KG1 (cell line): ENCODE measurements at places on chromosomes 12 and 14.
A peak's percentile ranks its signal among the peaks of the same experiment; 100 is the strongest.

DNA sequence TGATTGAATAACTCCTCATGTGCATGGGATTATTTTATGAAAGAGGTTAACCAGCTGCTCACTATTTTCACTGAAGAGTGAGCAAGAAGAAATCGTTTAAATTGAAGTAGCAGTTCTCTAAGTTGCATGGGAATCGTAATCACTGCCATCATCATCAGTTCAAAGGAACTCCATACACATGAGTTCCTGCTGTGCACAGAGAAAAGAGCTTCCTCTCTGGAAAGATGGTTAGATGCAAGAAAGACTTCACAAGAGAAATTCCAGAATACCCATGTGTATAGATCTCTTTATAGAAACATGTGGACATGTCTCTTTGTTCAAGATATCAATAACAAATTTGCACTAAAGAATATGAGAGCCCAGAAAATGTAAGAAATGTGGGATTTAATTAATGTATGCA lies 291.3 kb downstream of the PDZRN4 start:
- no peak for DNase-seq

GRCh38 chr12:11556682-11557081 lies 92.8 kb upstream of the ETV6 start:
- DNase-seq: no peak

GRCh38 chr14:71229875-71230274 lies 322.6 kb downstream of the PCNX1 start:
- no peak for DNase-seq

GRCh38 chr12:108320507-108321293 lies 18.4 kb downstream of the CMKLR1 start:
- no peak for DNase-seq

DNA sequence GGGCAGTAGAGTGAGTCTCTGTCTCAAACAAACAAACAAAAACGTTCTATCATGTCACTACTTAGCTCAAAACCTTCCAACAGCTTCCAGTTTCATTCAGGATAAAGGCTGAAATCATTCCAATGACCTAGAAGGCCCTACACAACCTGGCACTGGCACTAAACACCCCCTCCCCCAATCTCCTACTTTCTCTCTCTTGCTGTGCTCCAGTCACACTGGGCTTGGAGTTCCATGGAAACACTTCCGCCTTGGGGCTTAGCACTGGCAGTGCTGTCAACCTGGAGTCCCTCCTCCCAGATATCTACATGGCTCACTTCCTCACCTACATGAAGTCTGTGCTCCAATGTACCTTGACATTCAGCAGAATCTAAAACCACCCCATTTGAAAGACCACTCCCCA lies 65.0 kb upstream of the SINHCAF start:
- DNase-seq: no peak

DNA sequence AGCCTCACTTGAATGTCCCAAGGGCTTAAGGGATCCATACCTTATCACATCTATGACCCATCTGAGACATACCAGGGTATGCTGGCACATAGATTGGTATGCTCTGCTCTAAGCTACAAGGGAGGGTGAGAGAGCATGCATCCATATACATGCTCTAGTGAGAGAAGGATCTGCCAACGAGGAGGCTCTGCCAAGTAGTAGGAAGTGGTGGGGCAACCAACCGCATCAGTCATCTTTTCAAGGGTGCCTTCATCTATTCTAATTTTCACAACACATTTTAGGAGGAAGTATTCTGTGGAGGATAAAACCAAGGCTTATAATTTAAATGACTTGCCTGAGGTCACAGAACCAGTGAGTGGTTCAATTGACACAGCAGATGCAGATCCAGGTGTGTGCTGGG lies 6.6 kb upstream of the PPM1A start:
- DNase-seq: no peak

DNA sequence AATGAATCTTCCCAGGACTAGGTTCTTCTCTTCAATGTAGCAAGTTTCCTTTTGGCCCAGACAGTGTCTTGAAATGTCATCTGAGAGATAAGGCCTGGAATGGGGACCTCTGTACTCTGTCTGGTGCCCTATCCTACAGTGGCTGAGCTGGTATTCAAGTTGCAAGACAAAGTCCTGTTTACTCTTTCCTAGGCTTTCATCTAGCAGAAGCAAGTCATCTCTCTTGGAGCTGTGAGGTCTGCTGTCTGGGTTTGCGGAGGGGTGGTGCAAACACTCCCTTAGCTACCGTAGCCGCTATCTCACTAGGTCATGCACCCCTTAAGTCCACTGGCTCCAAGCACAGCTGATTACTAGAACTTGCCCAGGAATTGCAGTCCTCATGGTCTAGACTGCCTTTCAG lies 149.7 kb upstream of the SLC16A7 start:
- no peak for DNase-seq

- peak; percentile 38 for DNase-seq
Measured at GRCh38 chr14:106564058-106564643, 1037.8 kb downstream of the TMEM121 start.

GRCh38 chr14:101030586-101030985 lies 127.1 kb upstream of the RTL1 start:
- DNase-seq: no peak

GRCh38 chr12:4014858-4015224 lies 141.6 kb upstream of the PARP11 start:
- DNase-seq: no peak

GRCh38 chr14:77598366-77599070 lies 17.9 kb downstream of the SPTLC2 start:
- DNase-seq: no peak

DNA sequence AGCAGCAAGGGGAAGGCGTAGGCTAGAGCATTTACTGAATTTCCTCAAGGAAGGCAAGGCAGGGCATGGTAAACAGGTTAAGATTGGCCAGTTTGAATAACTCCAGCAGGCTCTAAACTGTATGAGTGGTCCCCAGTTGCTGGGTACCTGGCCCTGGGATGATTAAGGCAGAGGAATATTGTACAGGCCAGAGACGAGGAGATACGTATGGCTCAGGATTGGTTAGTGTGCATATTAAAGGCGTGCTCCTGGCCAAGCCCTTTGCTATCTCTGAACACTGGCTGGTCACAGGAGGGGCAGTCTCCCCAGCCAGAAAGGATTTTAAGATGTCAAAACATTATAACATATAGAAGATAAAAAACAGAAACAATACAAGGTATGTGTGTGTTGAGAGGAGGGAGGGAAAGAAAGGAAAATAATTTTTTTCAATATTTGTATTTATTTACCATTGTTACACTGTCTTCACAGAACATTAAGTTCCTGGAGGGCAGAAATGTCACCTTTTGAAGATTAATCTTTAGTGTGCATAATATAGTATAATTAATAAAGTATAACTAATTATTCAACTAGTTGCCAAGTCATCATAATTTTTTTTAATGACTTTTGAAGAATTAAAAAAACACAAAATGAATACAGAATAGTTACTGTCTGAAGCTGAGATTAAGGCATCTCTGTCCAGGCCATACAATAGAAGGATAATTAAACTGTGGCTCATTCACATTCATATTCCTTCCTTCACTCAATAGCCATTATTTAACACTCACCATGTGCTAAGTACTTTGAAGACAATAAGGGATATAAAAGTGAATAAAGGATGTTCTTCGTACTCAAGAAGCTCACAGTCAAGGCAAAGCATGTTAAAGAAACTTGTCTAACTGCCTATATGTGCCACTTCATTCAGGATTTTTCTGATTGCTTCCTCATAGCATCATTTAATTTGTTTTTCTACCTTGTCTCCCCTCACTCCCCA lies 41.9 kb downstream of the DCP1B start:
- no peak for DNase-seq

DNA sequence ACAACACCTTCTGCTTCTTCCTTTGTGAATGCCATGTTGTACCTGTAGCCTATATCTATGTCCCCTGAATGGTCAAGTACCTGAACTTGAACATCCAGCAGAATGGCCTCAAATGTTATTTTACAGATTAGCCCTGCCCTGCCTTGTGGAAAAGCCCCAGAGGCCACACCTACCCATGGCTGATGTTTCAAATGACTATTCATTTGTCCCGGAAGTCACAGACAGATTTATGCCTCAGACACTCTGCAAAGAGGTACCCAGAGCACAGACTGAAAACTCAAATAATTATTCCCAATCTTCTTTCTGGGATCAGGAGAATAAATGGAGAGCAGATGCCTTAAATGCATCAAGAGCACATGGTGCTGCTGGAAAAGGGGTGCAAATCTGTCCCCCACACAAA lies 13.0 kb upstream of the DPF3 start:
- DNase-seq: no peak

DNA sequence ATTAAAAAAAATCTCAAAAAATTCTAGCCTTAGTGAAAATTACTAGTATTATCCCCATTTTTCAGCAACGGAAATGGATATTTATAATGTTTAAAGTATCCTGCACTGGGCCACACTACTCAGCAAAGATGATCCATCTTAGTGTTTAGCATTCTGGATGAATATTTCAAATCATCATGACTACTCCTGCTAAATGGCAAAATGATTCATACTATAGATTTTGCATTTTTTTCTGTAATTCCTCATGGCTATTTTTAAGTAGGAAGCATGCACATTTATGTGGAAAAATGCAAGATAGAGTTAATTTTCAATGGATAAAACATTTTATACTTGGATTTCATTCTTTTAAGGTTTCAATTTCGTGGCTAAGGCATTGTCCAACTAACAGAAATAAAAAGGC lies 59.6 kb downstream of the LRFN5 start:
- no peak for DNase-seq

DNA sequence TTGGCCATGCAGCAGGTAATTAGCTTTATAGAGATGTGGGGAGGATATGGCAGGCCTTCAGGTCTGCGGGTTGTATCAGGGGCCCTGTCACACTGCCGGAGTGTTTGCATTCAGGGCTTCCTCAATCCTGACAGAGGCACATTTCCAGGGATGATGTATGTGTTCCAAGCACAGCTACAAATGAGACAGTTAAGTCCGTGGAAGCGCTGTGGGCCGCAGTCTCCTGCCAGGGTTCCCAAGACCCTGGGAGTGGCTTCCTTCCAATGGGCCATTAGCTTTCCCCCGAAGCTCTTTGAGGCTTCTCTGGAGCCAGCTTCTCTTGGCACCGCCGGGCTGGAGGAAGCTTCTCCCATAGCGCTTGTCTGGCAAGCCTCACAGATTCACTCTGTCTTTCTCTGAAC lies 1524.7 kb upstream of the TMEM132C start:
- no peak for DNase-seq

DNA sequence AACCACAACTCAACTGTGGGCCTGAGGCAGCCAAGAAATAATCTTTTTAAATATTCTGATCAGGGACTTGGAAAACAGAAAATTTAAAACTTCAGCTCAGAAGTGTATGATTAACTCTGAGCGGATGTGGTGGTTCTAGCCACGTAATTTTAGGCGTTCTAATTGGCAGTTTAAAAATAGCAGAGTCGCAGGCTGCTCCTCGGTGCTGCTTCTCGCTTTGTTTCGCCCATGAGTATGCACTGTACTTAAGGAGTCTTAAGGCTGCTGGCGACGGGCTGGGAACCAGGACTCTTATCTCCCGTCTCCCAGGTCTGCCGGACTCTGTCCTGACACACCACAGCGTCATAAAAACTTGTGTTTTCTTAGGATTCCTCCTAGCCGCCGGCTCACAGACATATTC lies 113.4 kb upstream of the PELI2 start:
- DNase-seq: no peak

GRCh38 chr12:27515671-27516070 lies 8.3 kb upstream of the PPFIBP1 start:
- DNase-seq: no peak

GRCh38 chr12:29088611-29089219 lies 60.4 kb upstream of the FAR2 start:
- no peak for DNase-seq

GRCh38 chr12:117105902-117106301 lies 6.7 kb upstream of the TESC start:
- no peak for DNase-seq

GRCh38 chr14:102497998-102498677 lies 11.4 kb downstream of the ANKRD9 start:
- no peak for DNase-seq

GRCh38 chr12:123713398-123713797 lies 1.2 kb downstream of the ATP6V0A2 start:
- DNase-seq: no peak

- no peak for DNase-seq
Measured at GRCh38 chr12:57220770-57221168, 4.2 kb downstream of the NXPH4 start.

DNA sequence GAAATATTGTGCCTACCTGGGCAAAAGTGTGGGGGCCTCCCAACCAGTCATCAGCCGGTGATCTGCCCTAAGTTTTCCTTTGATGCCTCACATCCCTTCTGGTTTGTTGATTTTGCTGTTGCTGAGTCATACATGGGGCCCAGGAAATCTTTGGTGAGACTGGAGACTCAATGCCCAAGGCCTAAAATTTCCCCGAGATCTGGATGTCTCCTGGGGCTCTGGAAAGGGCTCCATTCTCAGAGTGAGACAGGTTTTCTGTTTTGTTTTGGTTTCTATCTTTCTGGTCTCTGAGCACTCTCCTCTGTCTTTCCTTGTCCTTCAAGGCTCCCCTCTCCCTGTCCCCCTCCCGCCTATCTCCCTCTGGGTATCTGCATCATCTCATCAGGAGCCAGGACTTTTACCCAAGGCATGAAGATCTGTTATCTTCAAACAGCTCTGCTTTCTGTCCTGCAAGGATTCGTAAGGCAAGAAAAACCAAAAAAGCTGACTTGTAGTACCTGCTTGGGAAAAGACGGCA lies 152.8 kb upstream of the MAX start:
- no peak for DNase-seq

- DNase-seq: no peak
Measured at GRCh38 chr14:36582874-36583241, 444 bp upstream of the NKX2-8 start.

DNA sequence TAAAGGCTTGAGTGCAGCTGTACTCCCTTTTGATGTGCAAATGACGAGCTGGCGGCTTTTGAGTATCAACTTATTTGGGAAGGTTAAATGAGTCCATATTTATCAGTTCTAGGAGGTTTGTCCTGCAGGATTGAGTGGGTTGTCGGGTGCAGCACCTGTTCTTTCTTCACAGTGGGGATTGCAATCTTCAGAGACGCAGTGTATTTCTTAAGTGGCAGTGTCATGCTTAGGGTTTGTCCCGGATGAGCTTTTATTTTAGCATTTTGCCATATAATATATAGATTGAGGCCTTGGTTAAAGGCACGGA lies 1.2 kb downstream of the FUT8 start:
- no peak for DNase-seq

DNA sequence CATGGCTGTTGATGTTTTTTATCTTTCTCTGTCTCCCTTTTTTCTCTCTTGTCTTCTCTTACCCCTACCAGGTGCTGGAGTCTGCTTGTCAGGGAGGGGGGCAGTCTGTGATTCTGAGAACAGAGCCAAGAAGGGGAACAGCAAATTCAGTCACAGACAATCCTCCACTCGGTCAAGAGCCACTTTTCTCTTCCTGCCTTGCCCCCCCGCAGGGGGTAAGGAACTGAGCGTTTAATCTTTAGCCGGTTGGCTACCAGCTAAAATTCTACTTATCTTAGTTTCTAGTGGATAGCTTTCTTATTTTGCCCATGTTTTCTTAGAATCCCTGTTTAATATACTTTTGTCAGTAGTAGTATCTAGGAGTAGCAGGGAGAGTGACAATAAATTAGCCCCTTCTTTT lies 1.9 kb downstream of the RIMKLB start:
- no peak for DNase-seq
